ENCODE measurements at places on chromosomes 7 and 10.

- no peak for DNase-seq
Observed at GRCh38 chr7:84231157-84231556, 36.6 kb upstream of the SEMA3A start.

DNA sequence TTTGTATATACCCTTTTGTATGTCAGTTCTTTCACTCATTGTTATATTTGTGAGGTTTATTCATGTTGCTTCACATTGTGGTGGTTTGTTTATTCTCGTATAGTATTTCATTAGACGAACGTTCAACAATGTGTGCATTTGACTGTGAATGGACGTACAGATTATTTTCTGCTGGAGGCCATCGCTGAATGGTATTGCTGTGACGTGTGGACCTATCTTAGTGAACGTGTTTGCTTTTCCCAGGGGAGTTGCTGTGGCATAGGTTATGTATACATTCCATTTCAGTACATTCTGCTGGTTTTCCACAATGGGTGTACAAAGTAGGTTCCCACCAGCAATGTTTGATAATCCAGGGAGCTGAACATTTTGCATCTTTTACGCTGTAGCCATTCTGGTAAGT, 31.1 kb upstream of the PLEKHS1 start:
- no peak for DNase-seq

DNA sequence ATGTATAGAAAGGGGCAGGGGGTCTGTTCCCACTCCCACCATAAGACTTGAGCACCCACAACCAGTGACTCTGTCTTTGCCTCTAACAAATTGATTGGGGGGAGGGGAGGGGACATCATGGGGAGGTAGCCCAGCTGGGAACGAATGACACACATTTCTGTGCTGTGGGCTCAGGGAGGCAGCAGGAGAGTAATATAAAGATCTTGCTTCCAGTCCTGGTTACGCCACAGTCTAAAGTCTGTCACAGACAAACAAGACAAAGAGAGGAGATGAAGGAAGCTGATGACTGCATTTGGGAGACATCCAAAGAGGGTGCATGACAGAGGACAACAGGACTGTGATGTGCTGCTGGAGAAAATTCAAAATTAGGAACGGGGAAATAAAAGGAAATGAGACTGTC, 153.9 kb downstream of the ACTR3B start:
- no peak for DNase-seq

DNA sequence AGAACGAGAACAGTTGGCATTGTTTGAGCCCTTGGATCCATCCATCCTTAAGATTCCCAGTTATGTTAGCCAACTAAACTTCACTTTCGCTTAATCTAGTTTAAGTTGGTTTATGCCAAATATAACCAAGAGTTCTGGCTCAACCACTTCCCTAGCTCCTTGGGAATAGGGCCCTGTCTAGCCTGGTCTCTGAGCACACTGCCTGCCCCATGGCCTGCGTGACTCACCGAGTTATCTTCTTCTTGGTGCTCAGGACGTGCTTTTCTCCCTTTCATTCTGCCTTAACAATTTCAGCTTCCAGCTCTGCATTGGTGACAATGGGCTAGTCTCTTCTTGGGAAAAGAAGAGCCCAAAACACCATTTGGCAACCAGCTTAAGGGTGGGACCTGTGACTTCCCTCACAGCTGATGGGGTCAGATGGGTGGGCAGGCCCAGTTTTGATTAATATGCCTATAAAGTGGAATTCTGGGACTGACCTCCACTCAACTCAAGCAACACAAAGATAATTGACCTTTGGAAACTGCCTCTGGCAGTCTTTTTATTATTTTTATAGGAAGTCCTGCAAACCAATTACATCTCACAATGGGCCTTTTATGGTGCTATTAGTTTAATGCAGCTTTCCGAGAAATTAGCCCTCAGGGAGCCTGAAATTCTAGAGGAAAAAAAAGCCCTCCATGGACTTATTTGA, 126.4 kb downstream of the CFAP58 start:
- no peak for DNase-seq

DNA sequence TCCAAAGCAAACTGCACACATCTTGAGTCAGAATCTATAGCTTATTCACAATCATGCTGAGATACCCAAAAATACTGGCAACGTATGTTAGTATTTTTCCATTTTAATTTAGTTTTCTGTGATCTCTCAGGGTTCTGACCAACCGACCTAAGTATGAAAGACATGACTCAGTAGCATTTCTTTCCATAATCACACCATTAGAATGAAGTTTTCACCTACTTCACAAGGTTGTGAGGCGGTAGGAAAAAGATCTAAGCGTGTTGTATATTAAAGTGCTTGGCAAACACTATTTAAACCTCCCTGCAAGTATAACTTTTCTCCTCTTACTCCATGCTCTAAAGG, 49.1 kb downstream of the PLCE1 start:
- no peak for DNase-seq

- no peak for DNase-seq
Observed at GRCh38 chr7:103540338-103540737, 94.3 kb upstream of the SLC26A5 start.

GRCh38 chr7:132560825-132561529, 15.3 kb downstream of the PLXNA4 start:
- no peak for DNase-seq

- no peak for DNase-seq
Observed at GRCh38 chr7:20698469-20698868, 83.0 kb downstream of the ABCB5 start.

- DNase-seq = no peak
Observed at GRCh38 chr7:81594767-81595166, 175.1 kb downstream of the HGF start.

GRCh38 chr7:143882604-143883078, 19.3 kb downstream of the TCAF1 start:
- DNase-seq = no peak

- no peak for DNase-seq
Observed at GRCh38 chr10:89625041-89625765, 19.8 kb downstream of the PANK1 start.

GRCh38 chr10:119231654-119232053, 24.3 kb downstream of the GRK5 start:
- DNase-seq = no peak

- no peak for DNase-seq
Observed at GRCh38 chr10:124007773-124008145, 85.6 kb downstream of the CHST15 start.

DNA sequence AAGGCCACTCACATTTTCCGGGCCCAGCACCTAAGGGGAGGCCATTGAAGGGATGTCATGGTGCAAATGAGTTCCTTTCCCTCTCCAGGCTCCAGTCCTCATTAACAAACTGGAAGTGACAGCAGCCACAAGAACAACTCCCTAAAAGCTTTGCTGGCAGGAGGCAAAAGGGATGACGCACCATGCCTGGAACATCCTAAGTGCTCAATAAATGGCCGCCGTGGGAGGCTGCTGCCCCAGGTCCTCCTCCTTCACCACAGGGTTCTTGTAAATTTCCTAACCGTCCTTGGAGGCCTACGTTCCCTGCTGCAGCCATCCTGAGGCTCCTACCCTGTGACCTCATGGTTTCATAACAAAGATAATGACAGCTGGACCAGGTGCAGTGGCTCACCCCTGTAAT, 41.3 kb upstream of the CAMK1D start:
- DNase-seq = no peak

DNA sequence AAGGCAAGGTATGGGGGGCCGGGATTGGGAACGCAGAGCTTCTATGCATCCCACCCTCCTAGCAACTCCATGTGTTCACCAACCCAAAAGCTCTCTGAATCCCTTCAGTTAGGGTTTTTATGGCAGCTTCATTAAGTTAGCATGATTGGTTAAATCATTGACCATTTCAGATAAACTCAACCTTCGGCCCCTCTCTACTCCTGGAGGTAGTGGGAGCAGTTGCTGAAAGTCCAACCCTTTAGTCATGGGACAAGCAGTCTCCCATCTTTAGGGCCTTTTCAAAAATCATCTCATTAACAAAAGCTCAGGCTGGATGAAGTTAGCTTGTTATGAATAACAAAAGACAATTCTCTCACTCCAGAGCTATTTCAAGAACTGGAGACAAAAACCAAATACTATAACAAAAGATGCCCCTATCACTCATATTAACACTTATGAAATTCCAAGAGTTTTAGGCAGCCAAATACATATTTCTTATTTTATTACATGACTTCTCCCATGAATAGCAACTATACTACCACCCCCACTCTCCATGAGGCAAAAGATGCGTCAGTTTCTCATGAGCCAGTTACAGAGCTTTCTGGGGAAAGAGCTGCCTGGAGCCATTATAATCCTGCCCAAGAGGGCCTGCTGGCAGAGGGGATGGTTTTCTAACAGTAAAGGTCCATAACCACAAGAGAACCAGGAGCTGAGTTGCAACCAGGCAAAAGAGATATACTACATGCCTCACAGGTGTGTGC, 44.6 kb downstream of the SLC16A12 start:
- DNase-seq = no peak

- no peak for DNase-seq
Observed at GRCh38 chr7:82805527-82805960, 357.1 kb downstream of the PCLO start.

GRCh38 chr7:122544463-122544862, 154.5 kb downstream of the RNF133 start:
- DNase-seq = no peak

GRCh38 chr10:964321-964987, 23.8 kb upstream of the GTPBP4 start:
- DNase-seq = no peak

DNA sequence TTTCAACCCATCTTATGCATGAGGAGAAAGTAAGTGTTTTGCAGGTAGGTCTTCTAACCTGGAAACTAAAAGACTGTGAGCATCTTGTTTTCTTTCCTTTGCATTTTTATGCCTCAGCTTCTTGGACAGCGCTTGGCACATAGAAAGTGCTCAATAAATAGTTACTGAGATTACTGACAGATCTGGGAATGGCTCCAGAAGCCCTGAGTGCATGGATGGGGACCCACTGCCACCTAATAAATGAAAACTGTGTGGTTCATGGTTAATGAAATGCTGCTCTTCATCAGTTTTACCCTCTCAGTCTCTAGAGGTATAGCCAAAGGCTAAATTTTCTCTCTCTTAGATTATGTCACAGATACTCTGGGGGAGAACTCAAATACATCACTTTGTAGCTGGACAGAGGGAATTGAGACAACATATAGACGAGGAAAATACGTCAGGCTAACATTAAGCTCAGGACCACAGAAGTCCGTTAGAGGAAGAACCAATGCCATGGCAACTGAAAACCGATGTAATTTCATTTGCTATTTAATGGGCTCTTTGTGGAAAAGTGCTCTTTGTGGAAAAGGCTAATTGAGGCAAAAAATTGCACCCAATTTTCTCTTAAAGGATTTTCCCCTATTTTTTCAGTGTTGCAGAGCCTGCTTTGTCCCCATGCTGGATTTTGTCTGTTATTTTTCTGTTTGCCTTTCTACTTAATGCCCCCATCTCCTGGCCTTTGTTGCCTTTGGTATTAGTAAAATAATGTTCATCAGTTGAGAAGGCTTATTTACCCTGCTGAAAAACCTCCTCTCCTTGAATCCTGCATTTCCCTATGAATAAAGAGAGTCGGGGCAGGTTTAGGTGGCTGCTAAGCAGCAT, 17.8 kb downstream of the ASB4 start:
- no peak for DNase-seq

DNA sequence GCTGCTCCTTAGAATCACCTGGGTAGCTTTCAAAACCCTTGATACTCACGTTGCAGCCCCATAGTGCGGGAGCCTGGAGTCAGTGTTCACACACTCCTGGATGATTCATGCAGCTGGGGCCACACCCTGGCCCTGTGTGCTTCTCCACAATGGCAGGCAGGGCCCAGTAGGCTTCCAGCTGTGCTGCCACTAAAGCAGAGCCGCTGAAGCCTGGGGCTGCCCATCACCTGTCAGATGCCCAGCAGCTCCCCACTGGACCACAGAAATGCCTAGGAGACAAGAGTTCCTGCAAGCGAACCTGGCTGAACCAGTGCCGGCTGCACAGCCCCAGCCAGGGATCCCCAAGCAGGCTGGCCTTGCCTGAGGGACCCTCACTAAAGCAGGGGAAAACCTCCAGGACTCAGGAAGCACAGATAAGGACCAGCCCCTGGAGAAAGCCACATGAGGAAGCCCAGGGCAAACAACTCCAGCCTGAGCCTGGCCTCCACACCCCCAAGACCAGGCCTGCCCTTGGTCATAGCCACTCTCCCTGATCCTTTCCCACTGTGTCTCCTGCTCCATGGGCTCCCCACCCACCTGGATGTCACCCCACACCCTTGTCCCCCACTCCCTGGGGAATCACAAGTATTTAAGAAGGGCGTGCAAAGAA, 111.9 kb downstream of the GRID1 start:
- no peak for DNase-seq

- DNase-seq = no peak
Observed at GRCh38 chr7:55500117-55500756, 72.1 kb downstream of the VOPP1 start.

GRCh38 chr7:5711409-5711808, 70.1 kb downstream of the RNF216 start:
- no peak for DNase-seq

- no peak for DNase-seq
Observed at GRCh38 chr10:46787321-46787615, 124.0 kb upstream of the PTPN20 start.

- DNase-seq = no peak
Observed at GRCh38 chr10:78899996-78900714, 168.6 kb upstream of the ZMIZ1 start.

- DNase-seq = no peak
Observed at GRCh38 chr7:134533288-134533771, 6.0 kb downstream of the AKR1B10 start.

- no peak for DNase-seq
Observed at GRCh38 chr10:116838143-116838725, 11.1 kb upstream of the ENO4 start.

- DNase-seq = no peak
Observed at GRCh38 chr10:87092376-87092860, 2.2 kb downstream of the GLUD1 start.

DNA sequence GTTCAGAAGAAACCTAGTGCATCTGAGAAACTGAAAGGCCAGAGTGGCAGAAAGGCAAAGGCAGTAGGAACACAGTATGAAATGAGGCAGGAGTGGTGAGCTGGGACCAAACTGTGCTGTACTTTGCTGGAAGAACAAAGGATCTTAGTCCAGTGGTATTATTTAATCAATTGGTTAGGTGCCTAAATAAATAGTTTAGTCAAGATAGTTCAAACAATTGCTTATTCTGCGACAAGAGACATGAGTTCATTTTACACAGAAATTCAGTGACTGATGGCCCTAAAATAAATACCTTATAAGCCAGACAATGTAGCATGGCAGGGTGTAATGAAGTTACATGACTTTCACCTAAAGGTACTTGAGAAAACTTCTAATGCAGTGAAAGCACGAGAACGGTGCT, 181.8 kb upstream of the LRRN3 start:
- no peak for DNase-seq

DNA sequence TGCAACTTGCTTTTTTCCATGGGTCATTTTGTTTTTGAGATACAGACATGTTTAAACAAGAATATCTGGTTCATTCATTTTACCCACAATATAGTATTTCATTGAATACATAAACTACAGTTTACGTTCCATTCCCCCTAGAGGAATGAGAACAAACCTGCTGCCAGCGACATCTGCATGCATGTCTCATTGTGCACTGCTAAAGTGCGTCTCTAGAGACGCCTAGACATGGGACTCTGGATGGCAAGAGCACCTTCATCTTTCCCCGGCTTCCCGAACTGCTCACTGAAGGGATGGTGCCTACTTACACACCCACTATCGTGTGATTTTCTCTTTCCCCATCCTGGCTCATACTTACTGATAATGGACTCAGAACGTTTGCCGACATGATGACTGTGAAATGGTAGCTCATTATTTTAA, 1.2 kb upstream of the ZNF777 start:
- no peak for DNase-seq

- no peak for DNase-seq
Observed at GRCh38 chr10:132294561-132295318, 13.0 kb downstream of the STK32C start.

GRCh38 chr10:132532749-132533560, 4.6 kb upstream of the INPP5A start:
- DNase-seq = no peak
